CD8-positive, alpha-beta memory T cell (primary cell): ENCODE measurements at places on chromosomes 13 and 19. TPM values are rescaled to one million over a fixed set of nuclear protein-coding genes. Genes with fewer than 3 reads are reported as not detected.

GRCh38 chr13:40204246-40204645 lies 462.2 kb downstream of the FOXO1 start:
- H3K36me3 ChIP-seq: no peaks in the 10 kb centered on the region
- no peak overlapping the region for H3K27ac ChIP-seq
- DNase-seq: no peak

DNA sequence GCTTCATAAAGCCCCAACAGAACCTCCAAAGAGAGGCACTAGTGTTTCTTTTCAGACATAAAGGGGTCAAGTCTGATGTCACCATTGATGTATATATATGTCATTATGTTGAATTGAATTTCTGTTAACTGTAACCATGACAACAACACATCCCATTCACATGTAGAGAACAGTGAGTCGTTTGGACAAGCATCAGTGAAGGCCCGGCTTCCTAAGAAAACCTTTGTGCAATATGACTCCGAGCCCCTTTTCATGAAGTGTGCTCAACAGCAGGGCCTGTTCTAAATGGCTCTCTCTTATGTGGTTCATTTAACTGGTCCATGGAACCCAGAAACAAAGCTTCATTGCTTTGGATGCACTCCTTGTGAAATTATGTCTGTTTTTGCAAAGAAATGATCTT lies 67.2 kb upstream of the UBL3 start:
- no peak overlapping the region for H3K27ac ChIP-seq
- no peak overlapping the region for H3K4me3 ChIP-seq
- no peaks in the 10 kb centered on the region for H3K36me3 ChIP-seq
- no peaks in the 10 kb centered on the region for H3K4me1 ChIP-seq
- DNase-seq: no peak
- H3K27me3 ChIP-seq: no peaks in the 10 kb centered on the region

DNA sequence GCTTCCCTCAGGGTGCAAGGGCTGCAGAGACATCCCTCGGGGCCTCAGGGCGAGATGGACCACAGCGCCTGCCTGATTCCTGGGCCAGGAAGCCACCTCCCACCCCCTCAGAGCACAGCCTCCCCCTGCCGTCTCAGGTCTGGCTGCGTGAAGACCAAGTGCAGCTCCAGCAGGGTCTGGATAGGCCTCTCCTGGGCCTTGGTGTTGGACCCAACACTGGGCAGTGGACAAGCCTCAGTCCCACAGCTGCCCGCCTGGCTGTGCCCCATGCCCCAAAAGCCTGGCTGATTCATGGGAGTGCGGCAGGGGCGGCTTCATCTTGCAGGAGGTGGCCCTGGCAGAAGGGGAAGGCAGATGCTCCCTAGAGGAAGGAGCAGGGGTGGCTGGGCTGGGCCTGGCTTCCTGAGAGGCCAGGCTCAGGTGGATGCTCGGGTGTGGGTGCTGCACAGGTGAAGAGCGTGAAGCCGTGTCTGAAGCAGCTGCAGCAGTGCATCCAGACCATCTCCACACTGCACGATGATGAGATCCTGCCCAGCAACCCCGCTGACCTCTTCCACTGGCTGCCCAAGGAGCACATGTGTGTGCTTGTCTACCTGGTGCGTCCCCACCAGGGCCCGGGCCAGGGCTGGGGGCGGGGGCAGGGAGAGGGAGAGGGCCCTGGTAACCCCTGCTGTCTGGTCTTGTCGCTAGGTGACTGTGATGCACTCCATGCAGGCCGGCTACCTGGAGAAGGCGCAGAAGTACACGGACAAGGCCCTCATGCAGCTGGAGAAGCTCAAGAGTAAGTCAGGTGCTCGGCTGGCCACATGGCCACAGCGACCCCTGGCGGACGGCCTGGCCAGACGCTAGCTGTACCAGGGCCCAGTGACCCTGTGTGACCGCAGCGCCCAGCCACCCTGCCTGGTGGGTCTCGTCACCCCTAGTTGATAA lies 21.7 kb downstream of the MAU2 start:
- H3K4me1 ChIP-seq: no peaks in the 10 kb centered on the region
- DNase-seq: no peak
- no peak overlapping the region for H3K4me3 ChIP-seq
- H3K36me3 ChIP-seq: peaks cover 62% of the 10 kb centered on the region
- H3K27me3 ChIP-seq: no peaks in the 10 kb centered on the region

DNA sequence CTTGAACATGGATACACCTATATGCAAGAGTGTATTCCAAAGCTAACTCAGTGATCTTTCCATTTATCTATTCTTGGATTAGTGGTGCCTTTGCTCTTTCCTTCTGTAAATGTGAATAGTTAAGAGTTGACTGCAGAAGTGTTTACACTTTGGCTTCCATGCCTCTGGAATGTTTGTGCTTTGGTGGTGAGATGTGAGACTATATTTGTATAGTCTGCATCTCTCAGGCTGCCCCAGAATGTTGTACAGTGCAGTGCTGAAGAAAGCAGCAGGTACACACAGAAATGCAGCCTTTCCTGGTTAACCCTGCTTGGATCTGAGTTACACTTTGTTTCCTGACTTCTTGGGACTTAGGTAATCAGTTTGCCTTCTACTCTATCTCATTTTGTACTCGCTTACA lies 90.2 kb downstream of the DNAJC15 start:
- DNase-seq: no peak
- H3K27ac ChIP-seq: no peak overlapping the region
- H3K4me1 ChIP-seq: no peaks in the 10 kb centered on the region
- no peak overlapping the region for H3K4me3 ChIP-seq

GRCh38 chr13:77521595-77522367 lies 13.7 kb upstream of the SCEL start:
- no peak overlapping the region for H3K4me3 ChIP-seq
- no peaks in the 10 kb centered on the region for H3K4me1 ChIP-seq
- no peaks in the 10 kb centered on the region for H3K27me3 ChIP-seq
- DNase-seq: no peak

GRCh38 chr19:6576869-6577475 lies 14.0 kb downstream of the CD70 start:
- no peaks in the 10 kb centered on the region for H3K36me3 ChIP-seq
- DNase-seq: no peak
- H3K4me3 ChIP-seq: no peak overlapping the region

- H3K4me1 ChIP-seq: no peaks in the 10 kb centered on the region
- no peak for DNase-seq
- no peaks in the 10 kb centered on the region for H3K27me3 ChIP-seq
- no peak overlapping the region for H3K27ac ChIP-seq
- H3K4me3 ChIP-seq: no peak overlapping the region
- peaks cover 85% of the 10 kb centered on the region for H3K36me3 ChIP-seq
Observed at GRCh38 chr13:114012141-114012540, 38.3 kb upstream of the C13orf46 start.

DNA sequence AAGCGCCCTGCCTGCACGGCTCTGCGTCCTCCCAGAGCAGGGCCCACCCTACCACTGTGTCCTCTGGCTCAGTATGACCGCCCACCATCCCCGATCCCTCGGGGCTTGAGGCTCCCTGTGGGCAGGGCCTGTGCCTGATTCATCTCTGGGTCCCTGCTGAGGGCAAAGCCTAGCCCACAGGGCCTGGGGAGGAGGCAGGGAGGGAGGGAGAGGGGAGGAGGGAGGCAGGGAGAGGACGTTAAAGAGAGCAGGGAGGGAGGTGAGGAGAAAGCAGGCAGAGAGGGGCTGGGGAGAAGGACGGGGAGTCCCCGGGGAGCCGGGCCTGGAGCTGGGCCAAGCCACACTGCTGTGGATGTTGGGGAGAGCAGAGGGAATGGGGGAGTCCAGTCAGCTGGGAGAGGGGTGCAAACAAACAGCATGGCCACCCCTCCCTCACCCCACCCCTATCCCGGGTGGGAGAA lies 4.0 kb upstream of the ERFL start:
- no peak for DNase-seq
- H3K27me3 ChIP-seq: peaks cover 8% of the 10 kb centered on the region
- no peak overlapping the region for H3K4me3 ChIP-seq
- no peak overlapping the region for H3K27ac ChIP-seq
- no peaks in the 10 kb centered on the region for H3K36me3 ChIP-seq

- H3K36me3 ChIP-seq: no peaks in the 10 kb centered on the region
- H3K27me3 ChIP-seq: no peaks in the 10 kb centered on the region
- no peak for DNase-seq
- no peak overlapping the region for H3K4me3 ChIP-seq
- H3K27ac ChIP-seq: no peak overlapping the region
Observed at GRCh38 chr13:79703772-79704171, 222.8 kb downstream of the NDFIP2 start.

DNA sequence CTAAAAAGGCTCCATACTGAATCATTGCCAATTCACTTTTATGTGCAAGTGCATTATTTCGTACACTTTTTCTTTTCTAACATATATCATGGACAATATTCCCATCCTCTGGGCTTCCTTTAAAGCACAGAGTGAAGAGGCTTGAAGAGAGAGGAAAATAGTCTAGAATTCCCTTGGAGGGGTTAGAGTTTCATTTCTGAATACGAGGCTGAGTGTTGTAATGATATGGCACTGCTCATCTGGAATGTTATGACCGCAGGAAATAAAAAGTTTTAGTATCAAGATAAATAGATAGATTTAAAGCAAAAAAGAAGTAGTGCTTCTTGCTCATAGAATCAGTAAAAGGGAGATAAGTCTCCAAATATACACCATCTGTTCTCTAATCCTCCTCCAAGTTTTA lies 412.3 kb upstream of the SLITRK1 start:
- H3K27ac ChIP-seq: no peak overlapping the region
- no peak overlapping the region for H3K4me3 ChIP-seq
- DNase-seq: no peak
- no peaks in the 10 kb centered on the region for H3K4me1 ChIP-seq
- H3K27me3 ChIP-seq: no peaks in the 10 kb centered on the region

- H3K4me3 ChIP-seq: no peak overlapping the region
- DNase-seq: no peak
- H3K27ac ChIP-seq: no peak overlapping the region
Observed at GRCh38 chr13:111219280-111219679, 101.2 kb upstream of the TEX29 start.

GRCh38 chr13:51243832-51244231 lies 21.6 kb downstream of the FAM124A start:
- no peaks in the 10 kb centered on the region for H3K27me3 ChIP-seq
- no peak for DNase-seq
- no peaks in the 10 kb centered on the region for H3K4me1 ChIP-seq
- no peaks in the 10 kb centered on the region for H3K36me3 ChIP-seq

PNMA8C gene
- not detected for total RNA-seq

PROZ gene
- total RNA-seq: not detected

RFXAP gene
- 11.7 TPM for total RNA-seq

TTC9B gene
- not detected for total RNA-seq

ATP4B gene
- total RNA-seq: not detected
